NCI-H2107 (cell line): ENCODE measurements at places on chromosomes 12 and 14.
A peak's percentile ranks its signal among the peaks of the same experiment; 100 is the strongest.

GRCh38 chr12:120234643-120235368, 30.7 kb downstream of the PXN start:
- DNase-seq = peak; percentile 79

- DNase-seq = no peak
Measured at GRCh38 chr12:58443273-58443980, 476.9 kb downstream of the LRIG3 start.

DNA sequence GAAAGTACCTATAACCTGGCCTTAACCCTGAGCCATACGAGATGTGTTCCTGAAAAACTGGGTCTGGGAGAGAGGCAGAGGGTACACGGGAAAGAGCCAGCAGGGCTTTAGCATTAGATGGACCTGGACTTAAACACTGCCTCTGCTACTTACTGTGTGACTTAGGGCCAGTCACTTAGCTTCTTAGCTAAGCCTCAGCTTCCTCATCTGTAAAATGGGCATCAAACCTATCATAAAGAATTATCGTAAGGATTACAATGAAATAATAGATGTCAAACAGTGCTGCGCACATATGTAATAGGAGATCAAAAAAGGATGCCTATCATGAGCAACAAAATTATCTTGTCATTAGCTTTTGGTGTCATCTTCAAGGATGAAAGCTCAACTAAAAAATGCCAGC, 23.6 kb downstream of the ANAPC5 start:
- no peak for DNase-seq

GRCh38 chr14:76056128-76056527, 70.6 kb downstream of the IFT43 start:
- no peak for DNase-seq

GRCh38 chr14:23033801-23034497, 751 bp downstream of the PSMB5 start:
- DNase-seq = no peak

- no peak for DNase-seq
Measured at GRCh38 chr12:22083167-22083566, 37.1 kb downstream of the CMAS start.

GRCh38 chr14:44649061-44649460, 142.0 kb upstream of the FSCB start:
- DNase-seq = no peak

DNA sequence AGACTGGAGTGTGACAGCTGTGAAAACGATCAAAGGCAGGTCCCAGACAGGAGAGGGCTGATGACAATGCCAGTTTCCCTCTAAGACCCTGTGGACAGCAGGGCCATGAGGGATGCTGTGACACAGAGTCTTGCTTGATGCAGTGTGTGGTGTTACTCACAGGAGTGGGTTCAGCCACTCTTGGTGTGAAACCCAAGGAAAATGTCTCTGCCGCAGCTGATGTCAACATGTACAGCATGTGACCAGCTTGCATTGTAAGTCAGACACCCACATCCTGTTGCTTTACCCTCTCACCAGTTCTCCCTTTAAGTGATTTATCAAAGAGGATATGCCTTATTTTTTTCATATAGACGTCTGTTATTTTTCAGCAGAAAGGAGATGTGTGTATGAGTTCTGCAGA, 268.6 kb downstream of the BTG1 start:
- DNase-seq = peak; percentile 12

- no peak for DNase-seq
Measured at GRCh38 chr12:127558361-127558760, 708.6 kb upstream of the TMEM132C start.

GRCh38 chr12:6405963-6406362, 22.0 kb downstream of the LTBR start:
- DNase-seq = no peak

- no peak for DNase-seq
Measured at GRCh38 chr12:130194154-130194553, 31.9 kb downstream of the FZD10 start.

DNA sequence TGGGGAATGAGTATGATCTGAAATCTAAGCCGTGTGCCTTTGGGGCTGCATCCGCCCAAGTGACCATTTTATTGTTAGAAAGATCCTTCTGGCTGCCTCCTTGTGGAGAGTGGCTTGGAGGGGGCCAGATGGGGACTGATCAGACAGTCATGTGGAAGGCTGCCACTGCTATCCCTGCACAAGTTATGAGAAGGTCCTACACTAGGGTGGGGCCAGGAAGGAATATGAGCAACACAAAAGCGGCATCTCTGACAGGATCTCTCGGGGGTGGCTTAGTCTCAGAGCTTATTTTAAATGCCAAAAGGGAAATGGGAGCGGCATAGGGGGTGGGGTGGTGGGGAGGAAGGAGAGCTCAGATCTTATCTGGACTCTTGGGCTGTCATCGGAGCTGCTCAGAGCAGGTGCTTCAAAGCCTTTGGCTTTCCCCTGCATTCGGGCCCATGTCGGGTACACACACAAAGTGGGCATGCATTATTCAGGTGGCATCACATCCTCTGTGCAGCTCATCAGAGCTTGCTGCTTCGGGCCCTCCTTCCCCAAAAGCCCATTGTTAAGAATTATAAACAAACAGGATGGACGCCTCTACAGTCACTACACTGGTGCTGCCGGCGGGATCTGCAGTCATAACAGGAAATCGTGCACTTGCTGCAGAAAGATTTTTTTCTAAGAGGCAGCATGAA, 805.4 kb downstream of the VRK1 start:
- no peak for DNase-seq

GRCh38 chr12:47316609-47317049, 236.9 kb upstream of the AMIGO2 start:
- no peak for DNase-seq

DNA sequence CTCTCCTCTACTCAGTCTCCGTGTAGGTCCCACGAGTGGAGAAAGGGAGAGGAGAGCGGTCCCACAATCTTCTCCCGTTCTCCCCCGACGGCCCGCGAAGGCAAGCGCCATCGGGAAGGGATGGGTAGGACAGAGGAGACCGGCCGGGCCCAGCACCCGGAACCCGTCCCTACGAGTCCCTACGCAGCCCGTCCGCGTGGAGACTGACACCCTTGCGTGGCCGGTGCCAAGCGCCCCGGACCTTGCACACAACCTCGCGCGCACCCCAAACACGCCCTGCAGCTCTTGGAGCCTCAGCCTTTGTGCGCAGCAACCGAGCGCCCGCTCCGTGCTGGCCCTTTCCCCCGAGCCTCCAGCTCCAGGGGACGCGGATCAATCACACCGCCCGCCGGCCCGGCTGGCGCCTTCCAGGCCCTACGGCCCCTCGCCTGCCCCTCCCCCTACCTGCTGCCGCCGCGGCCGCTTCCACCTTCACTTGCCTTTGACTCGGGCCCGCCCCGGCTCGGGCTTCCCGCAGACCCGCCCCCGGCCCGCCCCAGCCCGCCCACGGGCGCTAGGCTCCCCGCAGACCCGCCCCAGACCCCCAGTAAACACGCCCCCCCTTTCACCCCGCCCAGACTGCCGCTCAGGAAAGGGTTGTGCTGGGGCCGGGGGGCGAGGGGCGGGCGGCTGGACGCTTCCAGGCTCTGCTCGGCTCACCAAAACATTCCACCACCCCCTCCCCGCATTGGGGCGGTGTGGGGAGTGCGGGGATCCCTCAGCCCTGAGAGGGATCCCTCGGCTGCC, at the start of gene NDRG2:
Gene NDRG2 (minus strand): TSS at position 477 of the 786 bp plus-strand sequence. CDS start 1,746 bp downstream, outside the sequence.
- DNase-seq = no peak

DNA sequence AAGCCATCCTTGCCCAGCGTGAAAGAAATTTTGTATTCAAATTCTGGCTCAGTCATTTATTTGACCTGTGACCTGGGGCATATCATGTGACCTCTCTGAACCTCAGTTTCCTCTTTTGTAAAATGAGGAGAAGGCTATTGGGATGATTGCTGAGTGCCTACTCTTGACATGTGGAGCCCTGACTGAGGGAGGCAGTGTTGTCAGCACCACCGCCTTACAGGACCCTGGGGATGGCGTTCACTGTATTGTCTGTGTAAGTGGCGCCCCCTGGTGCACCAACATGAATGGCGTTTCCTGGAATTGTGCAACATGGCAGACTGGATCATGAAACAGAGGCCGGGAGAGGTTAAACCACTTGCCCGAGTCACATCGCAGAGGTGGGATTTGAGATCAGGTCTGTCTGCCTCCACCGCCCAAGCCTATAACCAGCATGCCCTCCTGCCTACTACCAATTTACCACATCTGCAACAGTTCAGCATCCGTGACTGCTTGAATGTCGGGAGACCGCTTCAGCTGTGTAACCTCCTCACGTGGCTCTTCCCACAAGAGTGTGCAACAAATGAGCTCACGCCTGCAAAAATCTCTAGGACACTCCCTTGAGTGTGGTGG, 20.1 kb upstream of the CCDC63 start:
- peak; percentile 76 for DNase-seq

GRCh38 chr14:61475316-61475715, 153.9 kb downstream of the PRKCH start:
- DNase-seq = peak; percentile 65

DNA sequence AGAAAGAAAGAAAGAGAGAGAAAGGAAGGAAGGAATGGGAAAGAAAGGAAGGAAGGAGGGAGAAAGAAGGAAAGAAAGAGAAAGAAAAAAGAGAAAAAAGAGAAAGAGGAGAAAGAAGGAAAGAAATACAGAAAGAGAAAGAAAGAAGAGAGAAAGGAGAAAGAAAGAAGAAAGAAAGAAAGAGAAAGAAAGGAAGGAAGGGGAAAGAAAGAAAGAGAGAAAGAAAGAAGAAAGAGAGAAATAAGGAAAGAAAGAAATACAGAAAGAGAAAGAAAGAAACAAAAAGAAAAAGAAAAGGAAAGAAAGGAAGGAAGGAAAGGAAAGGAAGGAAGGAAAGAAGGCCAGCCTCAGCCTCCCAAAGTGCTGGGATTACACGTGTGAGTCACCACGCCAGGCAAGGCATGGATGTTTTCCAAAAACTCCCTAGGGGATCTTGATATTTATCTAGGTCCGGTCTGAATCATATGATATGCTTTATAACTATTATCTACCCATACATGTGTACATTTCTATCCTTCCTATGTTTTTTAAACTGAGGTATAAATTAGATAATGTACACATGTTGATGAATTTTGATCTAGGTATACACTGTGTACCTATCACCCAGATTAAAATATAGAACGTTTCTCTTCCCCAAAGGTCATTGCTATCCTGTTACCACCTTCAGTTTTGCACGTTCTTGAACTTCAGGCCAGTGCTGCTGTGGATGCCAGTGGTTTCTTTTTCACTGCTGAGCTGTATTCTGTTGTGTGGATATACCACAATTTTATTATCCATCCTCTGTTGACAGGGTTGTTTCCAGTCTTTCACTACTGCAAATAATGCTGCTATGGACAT, 177.9 kb downstream of the RBM19 start:
- no peak for DNase-seq

DNA sequence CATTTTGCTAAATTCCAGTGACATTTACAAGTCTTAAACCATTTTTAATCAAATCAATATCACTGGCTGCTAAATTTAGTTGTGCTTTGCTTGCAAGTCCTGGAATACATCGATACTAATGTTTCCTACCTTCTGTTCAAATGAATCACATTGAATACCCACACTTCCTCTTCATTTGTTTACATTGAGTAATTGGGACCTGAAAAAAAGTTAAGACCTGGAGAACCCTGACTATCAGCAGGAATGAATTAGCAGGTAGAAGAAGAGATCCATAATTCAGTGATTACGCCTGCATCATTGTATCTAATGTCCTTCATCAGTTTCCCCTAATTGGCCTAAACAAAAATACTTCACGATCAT, 369.3 kb downstream of the ETNK1 start:
- no peak for DNase-seq

GRCh38 chr12:10392394-10392930, 2.6 kb upstream of the KLRK1 start:
- peak; percentile 28 for DNase-seq

- DNase-seq = no peak
Measured at GRCh38 chr14:89912221-89912620, 42.3 kb downstream of the EFCAB11 start.

- DNase-seq = no peak
Measured at GRCh38 chr14:72479461-72479931, 414.4 kb downstream of the DPF3 start.

- DNase-seq = no peak
Measured at GRCh38 chr12:50598321-50598862, 93.6 kb downstream of the DIP2B start.

DNA sequence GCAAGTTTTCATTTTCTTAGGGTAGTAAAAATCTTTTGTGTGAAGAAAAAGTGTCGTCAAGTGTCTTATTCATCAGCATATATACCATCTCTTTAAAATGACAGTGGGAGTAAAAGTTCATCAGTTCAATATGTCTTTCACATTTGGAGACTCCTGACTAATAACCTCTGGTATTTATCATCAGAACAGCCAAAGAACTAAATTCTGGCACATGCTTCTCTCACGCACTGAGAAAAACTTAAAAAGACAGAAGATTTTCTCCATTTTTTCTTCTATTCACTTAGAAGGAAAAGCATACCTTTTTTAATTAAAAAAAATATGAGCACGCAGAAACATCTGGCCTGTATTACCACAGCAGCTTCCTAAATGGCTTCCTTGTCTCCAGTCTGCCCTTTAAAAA, 265.7 kb downstream of the AKAP6 start:
- no peak for DNase-seq

GRCh38 chr12:58433959-58434358, 486.3 kb downstream of the LRIG3 start:
- no peak for DNase-seq

DNA sequence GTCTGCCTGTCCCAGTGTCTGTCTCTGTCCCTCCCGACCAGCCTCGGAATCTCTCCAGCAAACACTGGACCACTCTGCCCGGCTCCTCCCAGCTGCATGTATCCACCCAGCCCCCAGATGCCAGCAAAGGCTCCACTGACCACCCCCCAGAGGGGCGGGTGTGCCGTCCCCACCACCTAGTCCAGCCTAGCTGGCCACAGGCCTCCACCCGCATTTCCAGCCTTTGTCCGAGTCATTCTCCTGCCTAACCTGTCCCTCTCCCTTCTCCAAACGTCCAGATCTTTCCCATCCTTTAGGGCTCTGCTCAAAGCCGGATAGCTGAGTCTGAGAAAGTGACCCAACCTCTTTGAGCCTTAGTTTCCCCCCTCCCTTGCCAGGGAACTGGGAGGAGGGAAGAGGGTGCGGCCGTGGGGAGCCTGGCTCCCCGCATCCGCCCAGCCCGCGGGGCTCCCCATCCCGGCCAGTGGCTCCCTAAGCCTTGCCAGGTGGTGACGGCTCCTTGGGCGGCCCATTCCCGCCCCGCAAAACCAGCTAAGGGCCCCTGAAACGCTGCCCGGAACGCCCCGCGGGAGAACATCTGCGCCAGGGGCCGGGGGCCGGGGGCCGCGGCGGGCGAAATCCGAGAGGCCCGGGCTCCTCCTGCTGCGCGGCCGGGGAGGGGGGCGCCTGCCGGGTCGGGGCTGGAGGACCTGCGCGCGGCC, 34.6 kb upstream of the ANKRD9 start:
- DNase-seq = no peak

GRCh38 chr14:75372260-75372659, 55.6 kb upstream of the JDP2 start:
- no peak for DNase-seq
